Fibroblast of the aortic adventitia (primary cell): ENCODE measurements at places on chromosomes 5 and 9. TPM values are rescaled to one million over a fixed set of nuclear protein-coding genes. Genes with fewer than 3 reads are reported as not detected.

SH3RF2 gene
- 0.49 and 6.7 TPM in 2 replicates for total RNA-seq

PCDH1 gene
- 0.90 and 3.2 TPM in 2 replicates for total RNA-seq

LCN15 gene
- not detected in 2 replicates for total RNA-seq

DNA sequence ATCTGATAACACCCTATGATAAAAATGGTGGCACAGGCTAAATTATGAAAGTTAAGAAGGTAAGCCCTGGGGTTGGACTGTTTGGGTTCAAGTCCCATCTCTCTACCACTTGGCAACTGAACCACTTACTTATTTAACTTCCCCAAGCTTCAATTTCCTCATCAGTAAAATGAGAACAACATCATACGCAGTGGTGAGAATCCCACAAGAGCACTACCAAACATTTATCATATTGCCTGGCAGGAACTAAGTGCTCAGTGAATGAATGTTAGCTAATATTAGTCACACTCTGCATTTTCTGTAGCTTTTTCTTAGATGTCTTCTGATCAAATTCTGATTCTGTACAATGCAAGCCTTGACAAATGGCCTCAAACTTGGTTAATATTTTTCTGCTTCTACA, 306.7 kb downstream of the EBF1 start:
- no peak for DNase-seq

RASGRF2 gene
- total RNA-seq: 0.49 and 3.3 TPM in 2 replicates

PCDHGA7 gene
- total RNA-seq: 2.9 and 8.4 TPM in 2 replicates

- DNase-seq: no peak
Measured at GRCh38 chr5:14674983-14675854, 10.7 kb downstream of the OTULIN start.

SPINK5 gene
- not detected in 2 replicates for total RNA-seq

DNA sequence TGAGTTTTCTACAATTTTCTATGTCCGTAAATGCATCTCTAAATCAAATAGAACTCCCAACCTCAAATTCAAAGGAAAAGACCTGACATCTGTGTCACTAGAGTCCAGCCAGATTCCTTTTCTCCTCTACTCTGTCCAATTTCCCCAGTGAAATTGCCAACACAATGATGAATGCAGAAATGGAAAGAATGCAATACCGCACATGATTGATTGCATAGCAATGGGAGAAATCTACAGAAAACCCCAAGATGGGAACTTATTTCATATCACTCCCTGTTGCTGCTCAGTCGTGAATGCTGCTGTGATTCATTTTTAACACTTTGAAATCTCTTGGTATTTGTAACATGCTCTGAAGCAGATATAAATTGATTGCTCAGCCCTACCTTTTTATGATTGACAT, 355.1 kb upstream of the TUSC1 start:
- DNase-seq: peak; percentile 24

- DNase-seq: no peak
Measured at GRCh38 chr9:87675906-87676515, 49.9 kb upstream of the CTSL start.

DNA sequence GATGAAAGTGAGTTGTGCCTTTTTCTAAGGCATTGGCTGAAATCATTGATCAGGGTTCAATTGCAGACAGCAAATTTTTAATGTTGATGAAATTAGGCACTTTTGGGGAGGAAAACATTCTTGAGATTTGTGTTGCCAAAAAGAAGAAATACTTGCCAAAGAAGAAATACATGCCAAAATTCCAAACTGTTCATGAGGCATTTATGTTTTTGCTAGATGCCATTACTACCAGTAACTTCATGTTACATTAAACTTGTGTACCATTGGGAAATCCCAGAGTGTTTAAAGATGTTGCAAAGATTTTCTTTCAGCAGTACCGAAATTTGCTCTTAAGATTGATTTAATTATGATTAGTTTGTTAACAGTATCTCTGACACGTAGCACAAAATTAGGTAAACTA, 7.0 kb downstream of the XRCC4 start:
- DNase-seq: peak; percentile 58

MAMDC2 gene
- total RNA-seq: 0.45 and 2.8 TPM in 2 replicates

DNA sequence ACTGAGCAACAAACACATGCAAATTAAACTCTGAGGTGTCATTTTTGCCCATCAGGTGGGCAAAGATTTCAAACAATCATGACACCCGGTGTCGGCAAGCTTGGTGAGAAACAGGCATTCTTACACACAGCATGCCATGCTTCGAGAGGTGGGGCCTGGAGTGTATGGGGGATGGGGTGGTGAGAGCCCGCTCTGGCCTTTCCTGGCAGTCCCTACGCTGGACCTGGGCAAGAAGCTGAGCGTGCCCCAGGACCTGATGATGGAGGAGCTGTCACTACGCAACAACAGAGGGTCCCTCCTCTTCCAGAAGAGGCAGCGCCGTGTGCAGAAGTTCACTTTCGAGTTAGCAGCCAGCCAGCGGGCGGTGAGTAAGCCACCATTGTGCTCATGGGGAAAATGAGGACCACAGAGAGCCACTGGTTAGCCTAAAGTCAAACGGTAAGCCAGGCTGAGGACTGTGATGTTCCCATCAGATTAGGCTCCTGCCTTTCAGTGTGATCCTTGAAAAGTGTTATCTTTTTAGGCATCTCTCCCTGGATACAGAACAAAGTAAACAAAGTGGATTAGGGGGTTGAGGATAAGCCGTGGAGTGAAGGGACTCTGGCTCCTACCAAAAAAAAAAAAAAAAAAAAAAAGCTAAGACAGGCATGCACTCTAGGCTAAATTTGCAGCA, 9.4 kb downstream of the MYOZ3 start:
- DNase-seq: no peak

- DNase-seq: no peak
Measured at GRCh38 chr9:117697046-117697445, 7.2 kb upstream of the TLR4 start.

PKD2L2 gene
- total RNA-seq: not detected in 2 replicates

DNA sequence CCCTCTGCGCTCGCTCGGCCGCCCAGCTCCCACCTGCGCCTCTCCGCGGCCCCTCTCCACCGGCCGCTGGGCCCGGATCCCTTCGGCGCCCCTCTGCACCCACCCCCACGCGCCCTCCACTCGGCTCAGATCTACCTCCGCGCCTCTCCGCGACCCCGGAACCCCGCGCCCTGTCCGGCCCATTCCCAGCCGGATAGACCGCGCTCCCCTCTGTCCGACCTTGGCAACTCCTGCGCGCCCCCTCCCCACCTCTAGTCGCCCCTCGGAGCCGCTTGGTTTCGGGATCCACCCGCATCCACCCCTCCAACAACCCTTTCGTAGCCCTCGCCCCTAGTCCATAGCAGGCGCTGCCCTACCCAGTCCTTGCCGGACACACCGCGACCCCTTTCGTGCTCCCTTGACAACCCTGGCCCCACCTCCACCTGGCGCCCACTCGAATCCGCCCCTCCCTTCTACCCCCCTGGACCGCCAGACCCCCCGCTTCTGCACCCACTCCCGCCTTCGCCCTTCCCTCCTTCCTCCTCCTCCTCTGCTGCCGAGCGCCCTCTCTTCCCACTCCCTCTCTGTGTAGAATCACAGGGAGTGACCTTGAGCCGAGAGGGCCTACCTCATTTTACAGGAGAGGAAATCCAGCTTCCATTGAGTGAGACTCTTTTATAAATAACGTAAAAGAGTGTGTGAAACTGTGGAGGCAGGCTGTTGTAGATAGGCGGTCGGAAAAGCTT, 525 bp upstream of the AK3 start:
- peak; percentile 21 for DNase-seq

GRXCR2 gene
- total RNA-seq: 0.09 TPM in 1 of 2 replicates, not detected in the other

- peak; percentile 21 for DNase-seq
Measured at GRCh38 chr9:107178293-107178692, 104.8 kb upstream of the RAD23B start.

- no peak for DNase-seq
Measured at GRCh38 chr9:1051210-1051583, 1.0 kb downstream of the DMRT2 start.

DNA sequence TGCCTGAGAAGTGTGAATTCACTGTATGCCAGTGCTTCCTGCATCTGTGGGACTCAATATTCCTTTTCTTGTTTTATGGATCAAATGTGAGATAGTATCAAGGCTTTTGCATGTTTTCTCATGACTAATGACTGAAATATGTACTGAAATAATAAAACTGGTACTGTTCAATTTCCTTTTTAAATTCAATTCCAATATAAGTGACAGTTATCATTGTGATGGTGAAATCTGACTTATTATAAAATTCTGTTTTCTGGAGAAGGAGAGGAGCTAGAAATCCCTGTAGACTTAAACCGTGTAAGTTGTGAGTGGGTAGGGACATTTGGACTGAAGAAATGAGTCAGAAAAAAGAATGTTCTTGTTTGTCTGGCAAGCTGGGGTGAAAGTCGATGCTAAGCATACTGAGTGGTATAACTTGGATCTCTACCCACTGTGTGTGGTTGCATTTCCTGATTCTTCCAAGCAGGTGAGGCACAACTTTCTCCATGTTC, 245.2 kb downstream of the EFNA5 start:
- peak; percentile 81 for DNase-seq

MARCOL gene
- total RNA-seq: not detected in 2 replicates

DNA sequence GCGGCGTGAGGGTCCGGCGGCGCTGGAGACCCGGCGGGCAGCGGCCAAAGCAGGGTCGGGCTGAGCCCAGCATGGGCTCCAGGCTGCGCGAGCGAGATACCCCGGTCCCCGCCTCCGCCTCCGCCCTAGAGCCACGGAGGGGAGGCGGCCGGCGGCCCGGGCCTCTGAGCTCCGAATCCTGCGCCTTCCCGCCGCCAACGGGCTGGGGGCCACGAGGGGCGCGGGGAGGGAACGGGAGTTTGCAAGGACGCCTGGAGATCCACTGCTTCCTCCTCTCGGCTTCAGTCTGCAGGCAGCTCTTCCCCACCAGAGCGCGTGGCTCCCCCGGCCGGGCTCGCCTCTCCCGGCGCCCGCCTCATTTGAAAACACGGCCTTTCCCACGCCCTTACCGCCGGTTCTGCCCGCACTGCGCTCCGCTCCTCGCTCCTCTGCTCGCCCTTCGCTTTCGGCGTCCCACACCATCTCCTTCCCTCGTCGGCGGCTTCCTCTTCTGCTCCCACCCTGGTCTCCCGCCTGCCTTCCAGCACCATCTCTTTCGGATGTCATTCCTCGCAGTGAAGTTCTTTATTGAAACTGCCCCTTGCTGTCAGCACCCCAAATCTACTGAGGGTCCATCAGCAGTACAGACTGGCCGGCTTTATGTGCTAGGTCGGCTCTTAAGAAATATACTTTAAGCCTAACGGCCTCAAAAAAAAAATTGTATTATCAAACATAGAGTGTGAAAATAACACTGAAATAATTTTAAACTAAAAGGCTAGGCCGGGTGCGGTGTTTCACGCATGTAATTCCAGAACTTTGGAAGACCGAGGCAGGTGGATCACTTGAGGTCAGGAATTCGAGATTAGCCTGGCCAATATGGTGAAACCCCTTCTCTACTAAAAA, 105.0 kb upstream of the FAM120A start:
- DNase-seq: no peak

- DNase-seq: peak; percentile 79
Measured at GRCh38 chr5:144191998-144192397, 21.3 kb downstream of the KCTD16 start.

SPATA6L gene
- total RNA-seq: 0.25 and 1.2 TPM in 2 replicates

ENHO gene
- not detected in 2 replicates for total RNA-seq

- DNase-seq: peak; percentile 4
Measured at GRCh38 chr5:88452820-88453219, 184.2 kb upstream of the TMEM161B start.

GRCh38 chr9:77866878-77867277, 164.7 kb downstream of the GNAQ start:
- no peak for DNase-seq

DNA sequence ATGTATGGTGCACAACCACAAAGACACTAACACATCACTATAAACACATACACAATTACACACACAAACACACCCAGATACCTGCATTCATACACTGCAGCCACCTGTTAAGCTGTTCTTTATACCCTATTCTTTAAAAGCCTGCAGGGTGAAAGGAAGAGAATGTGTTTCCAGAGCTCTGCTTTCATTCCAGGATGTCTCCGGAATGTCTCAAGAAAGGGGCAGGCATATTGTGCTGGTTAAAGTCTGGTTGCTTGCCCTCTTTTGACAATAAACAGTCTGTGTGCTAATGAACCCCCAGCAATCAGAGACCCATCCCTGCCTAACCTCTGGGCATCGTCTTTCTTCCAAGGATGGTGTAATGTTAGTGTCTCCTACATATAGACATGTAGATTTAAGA, 181.6 kb downstream of the EPB41L4A start:
- DNase-seq: no peak

DNA sequence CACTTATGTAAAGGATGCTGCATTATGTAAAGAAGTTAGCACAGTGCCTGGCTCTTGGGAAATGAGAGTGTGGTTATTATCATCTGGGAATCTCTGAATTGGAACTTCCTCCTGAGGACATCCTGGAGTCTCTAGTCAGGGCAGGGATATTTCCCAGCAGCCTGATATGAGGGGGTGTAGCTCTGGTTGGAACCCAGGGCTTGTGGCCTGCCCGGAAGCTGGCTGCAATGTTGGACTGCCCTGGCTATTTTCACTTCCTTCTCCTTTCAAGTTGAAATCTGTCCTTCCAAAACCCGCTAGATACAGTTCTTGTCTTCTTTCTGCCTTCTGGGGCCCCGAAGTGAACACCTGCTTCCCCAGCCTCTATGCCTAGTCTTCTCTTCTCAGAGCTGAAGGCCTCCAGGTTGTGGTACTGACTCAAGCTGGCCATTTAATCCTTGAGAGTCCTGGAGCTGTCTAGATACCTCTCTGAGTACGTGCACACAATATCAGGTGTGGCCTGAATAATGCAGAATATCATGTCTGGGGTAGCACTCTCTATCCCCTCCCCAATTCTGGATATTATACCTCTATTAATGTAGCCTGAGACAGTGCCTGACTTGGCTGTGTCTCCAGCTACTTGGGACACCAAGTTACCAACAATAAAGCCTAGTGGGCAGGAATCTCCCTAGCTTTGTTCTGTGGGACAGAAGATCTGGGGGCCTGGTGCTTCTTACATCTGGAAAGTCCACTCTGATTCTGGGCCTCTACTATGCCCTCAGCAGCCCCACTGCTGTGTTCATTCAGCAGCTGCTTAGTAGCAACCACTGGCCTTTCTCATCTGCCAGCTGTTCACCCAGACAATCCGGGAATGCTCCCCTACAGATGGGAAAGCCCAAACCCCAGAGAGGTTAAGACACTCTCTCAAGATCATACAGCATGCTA, 45.0 kb downstream of the SLC6A7 start:
- DNase-seq: no peak

DNA sequence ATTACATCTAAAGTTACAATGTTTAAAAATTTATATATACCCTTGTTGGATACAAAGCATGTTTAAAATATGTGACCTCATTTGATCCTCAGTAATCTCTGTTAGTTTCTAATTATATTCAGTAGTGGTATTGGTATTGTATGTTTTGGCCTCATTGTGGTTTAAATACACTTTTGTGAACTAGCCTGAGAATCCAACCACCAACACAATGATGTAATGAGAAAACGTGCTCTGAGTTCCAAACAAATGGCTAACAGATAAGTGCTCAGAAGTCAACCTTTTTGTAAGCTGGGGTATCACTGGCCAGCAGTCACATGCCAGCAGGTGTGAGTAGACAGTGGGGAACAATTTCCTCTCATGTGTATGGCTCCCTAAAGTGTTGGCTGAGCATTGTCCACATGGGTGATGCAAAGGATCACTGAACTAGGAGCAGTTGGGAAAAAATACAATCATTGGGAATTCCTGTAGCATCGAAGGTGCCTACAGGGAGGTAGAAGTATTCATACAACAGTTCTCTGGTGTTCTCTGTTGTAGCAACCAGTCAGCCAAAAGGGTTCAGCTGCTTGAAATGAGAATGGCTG, 56.1 kb downstream of the DOCK8 start:
- DNase-seq: no peak
